ENCODE measurements at places on chromosomes 5 and 9. TPM values are rescaled to one million over a fixed set of nuclear protein-coding genes. Genes with fewer than 3 reads are reported as not detected.

GRCh38 chr9:18189871-18190670 is 283.9 kb upstream of the ADAMTSL1 start:
- DNase-seq: no peak

IRGM gene
- not detected for total RNA-seq

- peak; percentile 94 for DNase-seq
Measured at GRCh38 chr9:114611516-114612271, 603 bp downstream of the TMEM268 start.

ABCA1 gene
- 50.1 TPM for total RNA-seq

DNA sequence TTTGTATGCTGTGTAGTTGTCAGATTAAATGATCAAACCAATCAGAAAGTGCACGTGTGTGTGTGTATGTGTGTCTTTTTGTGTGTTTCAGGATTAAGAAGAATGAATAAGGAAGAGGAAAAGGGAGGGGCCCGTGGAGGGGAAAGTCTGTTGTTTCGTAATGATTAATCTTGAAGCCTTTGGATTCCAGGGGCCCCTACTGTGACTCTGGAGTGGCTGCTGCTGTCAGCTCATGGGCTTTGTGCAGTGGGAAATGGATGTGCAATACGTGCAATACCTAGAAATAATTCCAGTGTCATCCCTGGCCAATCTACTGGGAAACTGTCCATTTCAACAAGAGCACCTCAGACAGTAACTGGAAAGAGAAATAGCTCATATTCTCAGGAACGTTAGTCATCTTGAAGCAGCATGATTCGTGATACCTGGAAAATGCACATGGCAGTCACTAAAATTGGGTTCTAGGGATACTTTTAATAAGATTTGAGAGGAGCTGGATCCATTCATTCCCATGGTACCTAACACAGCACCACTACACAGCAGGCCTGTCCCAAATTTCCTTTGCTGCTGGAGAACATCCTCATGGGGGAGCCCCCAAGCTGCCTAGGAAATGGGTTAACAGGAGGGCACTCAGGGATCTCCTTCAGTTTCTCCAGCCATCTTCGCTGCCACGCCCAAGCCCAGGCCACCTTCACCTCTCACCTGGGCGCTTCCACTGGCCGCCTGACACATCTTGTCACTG is 186.3 kb downstream of the NR3C1 start:
- DNase-seq: peak; percentile 72

GFRA3 gene
- total RNA-seq: not detected

DNA sequence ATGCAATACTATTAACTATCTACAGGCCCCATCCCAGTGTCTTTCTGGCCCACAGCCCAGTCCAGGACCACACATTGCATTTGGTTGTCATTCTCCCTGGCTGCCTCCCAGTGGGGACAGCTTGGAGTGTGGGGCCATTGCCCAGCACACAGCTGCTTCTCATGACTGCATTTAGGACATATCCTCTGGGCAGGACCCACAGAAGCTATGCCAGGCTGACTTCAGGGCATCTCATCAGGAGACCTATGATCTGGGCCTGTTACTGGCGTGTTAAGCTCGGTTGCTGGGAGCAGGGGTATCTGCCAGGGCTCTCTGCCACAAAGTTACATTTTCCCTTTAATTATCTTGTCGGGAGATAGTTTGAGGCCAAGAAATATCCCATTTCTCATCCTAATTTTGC is 32.1 kb upstream of the CLPTM1L start:
- DNase-seq: peak; percentile 55

GRCh38 chr9:105320568-105320967 is 76.1 kb downstream of the SLC44A1 start:
- no peak for DNase-seq

ANKRD34B gene
- not detected for total RNA-seq

TAS2R1 gene
- not detected for total RNA-seq

IL13 gene
- total RNA-seq: not detected

DNA sequence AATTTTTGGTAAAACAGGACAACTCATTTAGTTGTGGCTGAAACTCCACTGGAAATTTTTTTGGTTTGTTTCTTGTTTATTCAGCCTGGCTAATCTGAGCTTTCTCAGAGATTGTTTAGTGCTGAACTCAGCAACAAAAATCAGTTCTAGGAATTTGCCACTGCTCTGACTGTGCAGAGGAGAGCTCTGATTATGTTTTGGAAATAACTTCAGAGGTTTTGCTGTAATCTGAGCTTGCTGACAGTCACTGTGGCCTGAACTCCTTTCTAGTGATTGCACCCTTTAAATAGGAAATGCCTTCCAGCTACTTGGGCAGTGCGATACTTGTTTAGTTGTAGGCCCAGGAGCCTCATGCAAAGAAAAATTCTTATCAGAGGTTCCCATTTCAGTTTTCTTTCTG is 60.2 kb downstream of the OSTF1 start:
- DNase-seq: peak; percentile 89

DNA sequence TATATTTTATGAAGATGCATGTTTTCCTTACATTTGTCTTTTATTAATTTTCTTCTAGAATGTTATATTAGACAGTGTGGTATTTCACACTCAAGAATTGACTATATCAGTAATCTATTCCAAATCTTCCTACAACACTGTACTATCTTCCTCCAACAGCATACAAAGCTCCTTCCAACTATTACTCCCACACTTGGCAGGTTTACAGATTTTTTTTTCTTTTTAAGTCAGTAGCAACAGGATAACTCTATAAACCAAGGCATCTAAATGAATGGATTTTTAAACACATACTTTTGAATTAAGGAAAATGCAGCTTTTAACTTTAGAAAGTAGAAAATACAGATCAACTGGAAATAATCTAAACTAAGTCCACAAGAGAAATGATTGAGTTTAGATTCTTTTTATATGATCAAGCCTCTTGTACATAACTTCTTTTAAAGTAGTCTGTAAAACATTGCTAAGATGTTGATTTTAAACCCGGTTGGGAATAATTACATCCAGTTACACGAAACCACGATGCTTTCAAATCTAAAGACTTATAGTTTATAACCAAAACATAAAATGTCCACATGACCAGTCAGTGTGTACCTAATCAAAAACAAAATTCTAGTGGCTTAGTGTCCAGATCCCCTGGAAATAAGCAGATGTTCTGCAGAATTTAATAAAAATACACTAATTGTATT is 281.6 kb downstream of the ADAMTS6 start:
- DNase-seq: no peak

FOXD4 gene
- 0.29 TPM for total RNA-seq

- no peak for DNase-seq
Measured at GRCh38 chr5:78730300-78731094, 81.9 kb upstream of the LHFPL2 start.

DNA sequence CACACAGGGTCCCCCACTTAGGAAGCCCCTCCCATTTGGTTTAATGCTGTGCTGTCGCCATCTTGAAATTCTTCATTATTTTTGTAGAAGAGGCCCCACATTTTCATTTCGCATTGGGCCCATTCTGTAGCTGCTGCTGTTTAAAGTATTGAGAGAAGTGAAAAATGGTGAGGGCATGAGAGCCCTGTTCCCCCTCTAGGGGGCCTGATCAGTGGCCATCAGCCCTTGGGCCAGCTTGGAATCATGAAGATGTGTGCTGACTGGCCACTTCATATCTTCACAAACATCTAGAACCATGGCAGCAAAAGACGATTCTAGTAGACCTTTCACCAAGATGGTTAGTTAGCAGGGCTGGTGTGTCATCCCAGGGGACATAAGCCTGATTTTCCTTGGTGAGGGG is 3.3 kb downstream of the TMEM268 start:
- DNase-seq: no peak

SMIM32 gene
- total RNA-seq: not detected

IL3 gene
- not detected for total RNA-seq

GTF3C5 gene
- 31.8 TPM for total RNA-seq

DNA sequence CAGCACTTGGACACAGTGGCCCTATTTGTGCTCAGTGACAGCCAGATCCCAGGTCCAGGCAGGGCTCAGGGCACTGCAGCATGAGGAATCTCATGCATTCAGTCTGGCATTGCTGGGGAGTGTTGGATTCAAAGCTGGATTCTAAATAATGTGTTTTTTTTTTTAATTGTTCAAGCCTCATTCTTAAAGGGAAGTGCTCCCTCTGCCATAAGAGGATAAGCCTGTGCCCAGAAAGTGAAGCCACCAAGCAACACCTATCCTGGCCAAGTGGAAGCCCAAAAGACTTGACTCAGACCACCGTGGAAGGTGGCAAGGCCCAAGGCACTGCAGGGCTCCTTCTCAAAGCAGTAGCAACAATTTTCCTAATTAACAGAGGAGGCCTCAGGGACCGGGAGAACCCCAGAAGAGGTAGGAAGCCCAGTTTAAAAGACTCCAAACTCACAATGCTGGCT is 135.6 kb downstream of the ACTL7B start:
- DNase-seq: no peak

SMU1 gene
- 31.1 TPM for total RNA-seq

Measured in osteoblast (primary cell).